Stimulated activated memory B cell treated with anti-CD40 and anti-IgM and Interleukin-4, amounts not matched to agents 10 μg/mL and 1 μg/mL and 100 μg/mL, for 72 hours (primary cell): ENCODE measurements at places on chromosomes 16 and 17.
A peak's percentile ranks its signal among the peaks of the same experiment; 100 is the strongest.

DNA sequence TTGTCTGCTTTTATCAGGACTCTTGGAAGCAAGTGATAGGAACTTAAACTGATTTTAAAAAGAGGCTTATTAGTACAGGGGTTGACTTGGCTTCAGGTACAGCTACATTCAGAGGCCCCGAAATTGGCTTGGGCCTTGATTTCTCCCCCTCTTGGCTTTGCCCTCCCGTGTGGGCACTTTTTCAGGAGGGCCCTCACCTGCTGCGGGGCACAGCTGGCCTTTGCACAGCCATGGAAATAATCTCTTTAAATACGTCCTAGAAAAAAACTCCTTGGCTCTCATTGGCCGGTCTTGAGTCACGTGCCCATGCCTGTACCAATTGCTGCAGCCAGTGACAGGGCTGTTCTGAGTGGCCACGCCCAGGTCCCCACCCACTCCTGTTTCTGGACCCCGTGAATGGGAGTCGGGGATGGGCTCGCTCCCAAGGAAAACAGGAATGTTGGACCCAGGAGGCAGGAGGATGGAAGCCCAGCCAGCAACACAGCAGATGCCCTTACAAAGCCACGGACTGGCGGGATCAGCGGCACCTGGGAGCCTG is 15.0 kb downstream of the CA5A start:
- no peak overlapping the region for H3K4me3 ChIP-seq
- H3K36me3 ChIP-seq = no peaks in the 10 kb centered on the region
- peaks cover 38% of the 10 kb centered on the region for H3K4me1 ChIP-seq
- no peak for ATAC-seq

DNA sequence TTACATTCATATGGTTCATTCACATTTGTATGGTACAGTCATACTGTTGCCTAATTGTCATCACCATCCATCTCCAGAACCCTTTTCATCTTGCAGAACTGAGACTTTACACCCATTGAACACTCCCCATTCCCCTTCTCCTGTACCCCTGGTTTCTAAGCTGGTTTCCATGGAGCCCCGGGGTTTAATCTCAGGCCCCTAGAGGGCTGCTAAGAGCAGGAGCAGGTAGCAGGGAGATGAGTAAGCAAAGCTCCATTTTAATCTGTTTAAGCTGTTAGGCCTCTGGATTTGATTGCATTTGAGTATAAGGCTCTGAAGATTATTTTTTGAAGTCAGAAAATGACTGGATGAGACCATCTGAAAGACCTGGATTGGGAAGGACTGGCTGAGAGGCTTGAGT is 68.5 kb upstream of the RPL38 start:
- no peak for ATAC-seq
- no peak overlapping the region for H3K27ac ChIP-seq
- H3K4me3 ChIP-seq = no peak overlapping the region
- peaks cover 59% of the 10 kb centered on the region for H3K27me3 ChIP-seq
- no peaks in the 10 kb centered on the region for H3K36me3 ChIP-seq
- no peaks in the 10 kb centered on the region for H3K4me1 ChIP-seq

GRCh38 chr16:3645504-3646347 is 8.8 kb upstream of the DNASE1 start:
- peaks cover 7% of the 10 kb centered on the region for H3K36me3 ChIP-seq
- peaks cover 6% of the 10 kb centered on the region for H3K4me1 ChIP-seq
- ATAC-seq = no peak

GRCh38 chr16:57314161-57314785 is 29.8 kb upstream of the PLLP start:
- H3K27me3 ChIP-seq = no peaks in the 10 kb centered on the region
- no peak for ATAC-seq
- peaks cover 27% of the 10 kb centered on the region for H3K4me1 ChIP-seq
- H3K4me3 ChIP-seq = peak overlapping the region; percentile 22

- H3K36me3 ChIP-seq = peaks cover 12% of the 10 kb centered on the region
- H3K27ac ChIP-seq = peak overlapping the region; percentile 61
- no peaks in the 10 kb centered on the region for H3K27me3 ChIP-seq
- peaks cover 69% of the 10 kb centered on the region for H3K4me1 ChIP-seq
- ATAC-seq = no peak
- H3K4me3 ChIP-seq = no peak overlapping the region
These were observed 175.4 kb downstream of the SEC14L1 start for GRCh38 chr17:77316191-77316641.

- H3K27me3 ChIP-seq = no peaks in the 10 kb centered on the region
- peaks cover 84% of the 10 kb centered on the region for H3K4me1 ChIP-seq
- peaks cover 9% of the 10 kb centered on the region for H3K36me3 ChIP-seq
- H3K4me3 ChIP-seq = no peak overlapping the region
- no peak for ATAC-seq
These were observed 5.4 kb downstream of the CMC2 start for GRCh38 chr16:81001330-81001729.

DNA sequence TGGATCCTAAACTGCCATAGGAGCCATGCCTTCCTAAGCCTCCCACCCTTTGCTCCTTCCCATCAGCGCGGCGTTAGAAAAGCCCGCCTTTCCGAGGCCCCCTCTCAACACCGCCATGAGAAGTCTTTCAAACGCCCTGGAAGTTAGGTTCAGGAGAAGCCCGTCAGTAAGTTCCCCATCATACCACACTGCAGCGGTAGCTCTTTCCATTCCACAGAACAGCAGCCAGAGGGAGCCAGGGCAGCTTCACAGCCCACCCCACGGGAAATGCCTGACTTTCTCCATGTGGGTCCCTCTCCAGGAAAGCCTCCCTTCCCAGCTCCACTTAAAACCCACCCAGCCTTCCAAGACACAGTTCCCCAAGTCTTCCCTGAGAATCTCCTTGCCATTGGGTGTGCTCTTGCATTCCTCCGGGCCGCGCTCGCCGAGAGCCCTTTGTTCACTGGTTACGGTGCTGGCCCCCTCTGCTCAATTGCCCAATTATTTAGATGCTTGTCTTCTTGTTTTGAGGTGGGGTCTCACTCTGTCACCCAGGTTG is 28.7 kb downstream of the KIAA0513 start:
- peaks cover 40% of the 10 kb centered on the region for H3K4me1 ChIP-seq
- peak overlapping the region; percentile 69 for H3K4me3 ChIP-seq
- ATAC-seq = no peak
- H3K27me3 ChIP-seq = peaks cover 13% of the 10 kb centered on the region
- H3K27ac ChIP-seq = peak overlapping the region; percentile 88
- no peaks in the 10 kb centered on the region for H3K36me3 ChIP-seq

DNA sequence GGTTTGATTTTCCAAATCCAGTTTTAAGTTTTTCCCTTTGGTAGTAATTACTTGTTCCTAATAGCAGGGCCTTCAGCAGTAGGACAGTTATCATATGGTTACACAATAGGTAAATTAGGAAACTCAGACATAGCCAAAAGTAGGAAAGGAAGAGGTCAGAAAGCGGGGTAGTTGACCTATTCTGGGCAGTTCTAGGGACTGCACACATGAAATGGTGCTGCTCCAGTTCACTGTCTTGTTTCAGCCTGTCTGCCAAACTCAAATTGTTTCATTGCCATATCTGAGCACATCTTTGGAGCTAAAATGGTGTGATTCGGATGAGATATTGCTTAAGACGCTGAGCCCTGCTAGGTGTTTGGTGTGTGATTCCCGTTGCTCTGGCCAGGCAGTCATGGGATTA is 56.7 kb downstream of the TANGO6 start:
- no peak for ATAC-seq
- no peaks in the 10 kb centered on the region for H3K4me1 ChIP-seq
- no peak overlapping the region for H3K27ac ChIP-seq

DNA sequence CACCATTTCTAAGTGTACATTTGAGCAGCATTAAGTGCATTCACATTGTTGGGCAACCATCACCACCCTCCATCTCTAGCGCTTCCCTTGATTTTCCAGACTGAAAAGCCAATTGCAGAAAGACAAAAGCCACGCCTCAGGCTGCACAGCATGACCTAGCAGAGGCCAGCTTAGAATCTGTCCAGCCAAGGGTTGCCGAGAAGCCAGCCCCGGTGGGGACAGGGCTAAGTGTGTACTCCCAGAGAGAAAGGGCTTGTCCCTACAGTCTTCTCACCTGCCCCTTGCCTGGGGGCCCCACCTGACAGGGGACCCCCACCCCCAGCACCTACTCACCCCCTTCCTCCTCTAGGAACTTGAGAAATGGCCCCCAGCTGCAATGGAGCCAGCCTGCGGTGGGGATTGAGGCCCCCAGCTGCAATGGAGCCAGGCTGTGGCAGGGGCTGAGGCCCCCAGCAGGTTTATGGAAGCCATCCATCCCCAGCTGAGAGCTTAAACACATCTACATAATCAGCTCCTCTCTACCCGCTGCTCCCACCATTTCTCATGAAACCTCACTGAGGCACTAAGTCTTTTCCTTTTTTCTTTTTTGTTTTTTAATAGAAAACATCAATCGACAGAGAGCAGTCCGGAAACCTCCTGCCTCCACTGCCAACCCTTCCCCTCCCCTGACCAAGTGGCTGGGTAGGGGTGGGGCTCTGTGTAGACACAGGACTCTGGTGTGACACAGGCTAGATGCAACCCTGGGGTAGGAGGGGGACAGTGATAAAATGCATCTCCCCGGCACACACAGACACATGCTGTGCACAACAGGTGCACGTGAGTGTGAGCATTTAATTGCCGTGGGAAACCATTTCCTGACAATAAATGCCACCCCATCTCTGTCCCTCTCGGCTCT is 77.9 kb downstream of the CCT6B start:
- H3K27ac ChIP-seq = no peak overlapping the region
- no peaks in the 10 kb centered on the region for H3K36me3 ChIP-seq
- H3K4me3 ChIP-seq = no peak overlapping the region

DNA sequence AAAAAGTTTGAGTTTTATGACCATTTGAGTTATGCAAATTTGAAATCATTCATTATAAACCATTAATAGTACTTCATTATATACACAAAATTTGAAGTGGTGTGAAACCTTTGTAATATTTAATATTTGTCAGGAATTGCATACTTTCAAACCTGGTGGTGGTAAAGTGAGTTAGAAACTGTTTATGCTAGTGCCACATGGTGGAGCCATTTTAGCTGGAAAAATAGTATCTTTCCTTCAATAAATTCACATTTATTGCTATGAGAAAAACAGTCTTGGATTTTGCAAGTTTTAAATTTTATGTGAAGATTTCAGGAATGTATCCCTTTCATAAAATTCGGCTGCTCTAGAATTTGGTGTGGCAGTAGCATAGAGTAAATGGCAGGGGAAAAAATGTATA is 7.3 kb upstream of the BLMH start:
- no peak overlapping the region for H3K4me3 ChIP-seq
- H3K27me3 ChIP-seq = no peaks in the 10 kb centered on the region
- no peak overlapping the region for H3K27ac ChIP-seq
- peaks cover 13% of the 10 kb centered on the region for H3K4me1 ChIP-seq
- H3K36me3 ChIP-seq = no peaks in the 10 kb centered on the region

DNA sequence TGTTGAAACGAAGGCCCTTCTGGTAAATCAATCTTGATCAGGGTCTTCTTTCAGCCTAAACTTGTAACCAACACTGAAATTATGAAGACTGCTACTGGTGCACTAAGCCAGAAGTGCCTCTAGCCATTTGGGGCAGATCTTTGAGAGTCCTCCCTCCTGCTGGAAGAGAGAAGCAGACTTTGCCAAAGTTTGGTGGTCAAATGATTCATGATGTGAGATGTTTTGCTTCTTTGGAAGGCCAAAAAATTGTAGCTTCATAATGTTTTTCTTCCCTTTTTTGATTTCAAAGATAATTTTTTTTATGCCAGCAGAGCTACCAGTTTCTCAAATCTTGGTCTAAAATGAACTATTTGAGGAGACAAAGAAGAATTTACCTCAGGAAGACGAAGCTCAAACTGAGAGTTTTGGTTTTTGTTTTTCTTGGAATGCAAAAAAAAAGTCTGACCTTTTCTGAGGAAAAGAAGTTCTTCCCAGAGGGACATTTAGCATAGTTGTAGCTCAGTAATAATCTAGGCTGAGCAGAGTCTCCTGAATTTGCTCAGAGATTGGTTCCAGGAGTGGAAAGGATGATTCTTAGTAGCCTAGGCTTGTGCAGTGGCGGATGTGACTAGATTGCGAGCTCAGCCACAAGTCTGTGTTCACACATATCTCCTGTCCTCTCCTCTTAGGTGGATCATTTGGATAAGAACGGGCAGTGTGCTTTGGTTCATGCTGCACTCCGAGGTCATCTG is 50.9 kb downstream of the CYB561 start:
- H3K27me3 ChIP-seq = no peaks in the 10 kb centered on the region
- no peak overlapping the region for H3K27ac ChIP-seq
- no peak for ATAC-seq
- H3K4me3 ChIP-seq = no peak overlapping the region
- peaks cover 21% of the 10 kb centered on the region for H3K4me1 ChIP-seq

GRCh38 chr16:55437625-55438024 is 41.4 kb upstream of the MMP2 start:
- peaks cover 11% of the 10 kb centered on the region for H3K27me3 ChIP-seq
- no peaks in the 10 kb centered on the region for H3K4me1 ChIP-seq
- no peaks in the 10 kb centered on the region for H3K36me3 ChIP-seq
- no peak overlapping the region for H3K4me3 ChIP-seq
- ATAC-seq = no peak

DNA sequence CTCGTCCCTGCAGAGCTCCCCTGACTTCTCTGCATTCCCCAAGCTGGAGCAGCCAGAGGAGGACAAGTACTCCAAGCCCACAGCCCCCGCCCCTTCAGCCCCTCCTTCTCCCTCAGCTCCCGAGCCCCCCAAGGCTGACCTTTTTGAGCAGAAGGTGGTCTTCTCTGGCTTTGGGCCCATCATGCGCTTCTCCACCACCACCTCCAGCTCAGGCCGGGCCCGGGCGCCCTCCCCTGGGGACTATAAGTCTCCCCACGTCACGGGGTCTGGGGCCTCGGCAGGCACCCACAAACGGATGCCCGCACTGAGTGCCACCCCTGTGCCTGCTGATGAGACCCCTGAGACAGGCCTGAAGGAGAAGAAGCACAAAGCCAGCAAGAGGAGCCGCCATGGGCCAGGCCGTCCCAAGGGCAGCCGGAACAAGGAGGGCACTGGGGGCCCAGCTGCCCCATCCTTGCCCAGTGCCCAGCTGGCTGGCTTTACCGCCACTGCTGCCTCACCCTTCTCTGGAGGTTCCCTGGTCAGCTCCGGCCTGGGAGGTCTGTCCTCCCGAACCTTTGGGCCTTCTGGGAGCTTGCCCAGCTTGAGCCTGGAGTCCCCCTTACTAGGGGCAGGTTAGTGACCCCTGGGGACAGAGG is 11.4 kb downstream of the MLLT6 start:
- H3K27me3 ChIP-seq = no peaks in the 10 kb centered on the region
- peaks cover 30% of the 10 kb centered on the region for H3K4me1 ChIP-seq
- H3K36me3 ChIP-seq = peaks cover 87% of the 10 kb centered on the region
- H3K27ac ChIP-seq = peak overlapping the region; percentile 67
